SK-N-DZ (cell line): ENCODE measurements at places on chromosomes 3 and 15.

GRCh38 chr15:68629519-68630210 is 50.9 kb downstream of the CORO2B start:
- DNase-seq = no peak

GRCh38 chr3:186930143-186930640 is at the start of gene ST6GAL1:
Gene ST6GAL1, plus strand, starts transcription at chr3:186930526. Its CDS starts 112,178 bp downstream, at chr3:187042704.
- peak; percentile 94 for DNase-seq

DNA sequence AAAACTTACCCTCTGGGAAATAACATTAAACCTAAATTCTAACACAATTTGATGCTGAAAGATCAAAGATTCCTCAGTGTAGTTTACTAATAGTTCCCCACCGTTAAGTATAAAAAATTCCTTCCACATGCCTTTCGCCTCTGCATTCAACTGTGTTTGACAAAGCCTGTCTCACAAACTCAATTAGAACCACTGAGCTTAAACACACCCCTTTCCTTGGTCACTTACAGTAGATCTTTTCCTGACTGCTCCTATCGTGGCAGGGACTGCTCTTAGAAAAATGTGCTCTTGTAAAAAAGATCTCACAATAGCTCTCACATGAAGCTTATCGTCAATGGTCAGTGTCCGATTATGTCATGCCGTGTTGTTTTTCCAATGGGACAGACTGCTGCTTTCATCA is 8.9 kb upstream of the KBTBD8 start:
- peak; percentile 54 for DNase-seq

- DNase-seq = no peak
Measured at GRCh38 chr3:1380926-1381646, 288.3 kb downstream of the CNTN6 start.

- no peak for DNase-seq
Measured at GRCh38 chr3:40908612-40909011, 290.7 kb upstream of the CTNNB1 start.
